ENCODE measurements at places on chromosomes 2 and 18. TPM values are rescaled to one million over a fixed set of nuclear protein-coding genes. Genes with fewer than 3 reads are reported as not detected.

The AKAIN1 gene
- not detected for total RNA-seq

The REG1B gene
- not detected for total RNA-seq

The GULP1 gene
- total RNA-seq: 144 TPM

The CRYGD gene
- total RNA-seq: not detected

The SNED1 gene
- not detected for total RNA-seq

The RPRM gene
- total RNA-seq: not detected

The GGCX gene
- total RNA-seq: 61.5 TPM

The MPP4 gene
- total RNA-seq: not detected

The POTEJ gene
- total RNA-seq: not detected

The REG3A gene
- not detected for total RNA-seq

The RALB gene
- total RNA-seq: 116 TPM

The IFIH1 gene
- 8.5 TPM for total RNA-seq

The CHRNG gene
- not detected for total RNA-seq

The CFC1 gene
- not detected for total RNA-seq

The ARID5A gene
- total RNA-seq: 12.3 TPM

The SERPINB7 gene
- total RNA-seq: 3.4 TPM

The LMAN2L gene
- 70.7 TPM for total RNA-seq

The DOK6 gene
- 0.09 TPM for total RNA-seq

The HOXD12 gene
- total RNA-seq: not detected

The LIMS4 gene
- total RNA-seq: not detected

The DNAJC5G gene
- total RNA-seq: not detected

The KLHL30 gene
- 0.96 TPM for total RNA-seq

The CCDC121 gene
- total RNA-seq: 3.7 TPM

The THSD7B gene
- not detected for total RNA-seq
